Breast epithelium (tissue), 4 donors: ENCODE measurements at places on chromosomes 6 and 20.
A peak's percentile ranks its signal among the peaks of the same experiment; 100 is the strongest.

DNA sequence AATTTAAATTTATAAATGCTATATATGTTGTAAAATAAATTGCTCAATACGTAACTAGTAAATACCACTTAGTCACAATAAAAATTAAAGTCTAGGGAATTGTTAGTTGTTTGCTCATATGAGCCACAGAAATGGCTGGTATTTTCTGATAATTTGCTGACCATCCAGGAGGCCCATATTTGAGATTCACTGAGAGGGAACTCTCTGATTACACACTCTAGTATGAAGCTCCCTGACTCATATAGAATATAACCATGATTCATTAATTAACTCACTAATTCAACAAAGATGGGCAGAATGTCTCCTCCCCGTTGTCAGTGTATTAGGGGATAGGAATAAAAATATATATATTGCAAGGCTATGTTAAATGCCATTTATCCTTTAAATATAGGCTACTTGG, 46.6 kb upstream of the TMEM30A start:
- no peak for DNase-seq

- DNase-seq, result no peak
Measured at GRCh38 chr6:16711546-16712254, 49.6 kb downstream of the ATXN1 start.

DNA sequence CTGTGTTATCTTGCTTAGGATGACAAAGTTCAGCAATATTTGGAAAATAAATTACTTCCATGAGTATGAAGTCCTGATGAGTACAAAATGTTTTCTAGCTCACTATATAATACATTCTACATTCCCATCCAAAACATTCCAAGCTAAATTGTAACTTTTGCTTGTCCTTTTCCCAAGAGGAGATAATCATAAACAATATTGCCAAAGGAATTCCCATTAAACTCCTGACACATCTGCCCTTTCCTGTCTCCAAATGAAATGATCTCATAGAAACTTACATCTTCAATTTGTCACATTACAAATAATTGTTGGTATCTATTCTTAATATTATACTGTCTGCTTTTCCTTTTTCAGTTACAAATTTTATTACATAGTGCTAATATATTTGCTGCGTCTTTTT, 20.4 kb upstream of the SENP6 start:
- DNase-seq, result no peak

- no peak for DNase-seq
Measured at GRCh38 chr6:112010328-112010727, 43.6 kb upstream of the CCN6 start.

GRCh38 chr6:83633609-83634008, 75.3 kb downstream of the SNAP91 start:
- DNase-seq, result no peak

GRCh38 chr6:116371918-116372209, 1.1 kb downstream of the DSE start:
- DNase-seq, result no peak

- DNase-seq, result no peak
Measured at GRCh38 chr6:403659-404655, 12.4 kb downstream of the IRF4 start.

- no peak for DNase-seq
Measured at GRCh38 chr6:7165890-7166267, 58.1 kb downstream of the RREB1 start.

DNA sequence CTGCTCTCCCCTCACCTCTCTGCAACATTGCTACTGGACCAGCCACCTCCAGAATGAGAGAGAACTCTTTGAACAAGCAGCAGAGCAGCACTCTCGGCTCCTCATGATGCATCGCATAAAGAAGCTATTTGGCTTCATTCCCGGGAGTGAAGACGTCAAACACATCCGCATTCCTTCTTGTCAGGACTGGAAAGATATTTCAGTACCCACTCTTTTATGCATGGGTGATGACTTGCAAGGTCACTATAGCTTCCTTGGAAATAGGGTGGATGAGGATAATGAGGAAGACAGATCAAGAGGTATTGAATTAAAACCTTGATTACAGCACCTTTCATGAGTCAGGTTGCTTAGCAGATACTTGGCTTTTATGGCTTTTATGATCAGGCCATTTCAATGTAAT, 4.3 kb downstream of the CALHM4 start:
- DNase-seq, result no peak

GRCh38 chr20:39057911-39058310, 95.8 kb downstream of the DHX35 start:
- no peak for DNase-seq

DNA sequence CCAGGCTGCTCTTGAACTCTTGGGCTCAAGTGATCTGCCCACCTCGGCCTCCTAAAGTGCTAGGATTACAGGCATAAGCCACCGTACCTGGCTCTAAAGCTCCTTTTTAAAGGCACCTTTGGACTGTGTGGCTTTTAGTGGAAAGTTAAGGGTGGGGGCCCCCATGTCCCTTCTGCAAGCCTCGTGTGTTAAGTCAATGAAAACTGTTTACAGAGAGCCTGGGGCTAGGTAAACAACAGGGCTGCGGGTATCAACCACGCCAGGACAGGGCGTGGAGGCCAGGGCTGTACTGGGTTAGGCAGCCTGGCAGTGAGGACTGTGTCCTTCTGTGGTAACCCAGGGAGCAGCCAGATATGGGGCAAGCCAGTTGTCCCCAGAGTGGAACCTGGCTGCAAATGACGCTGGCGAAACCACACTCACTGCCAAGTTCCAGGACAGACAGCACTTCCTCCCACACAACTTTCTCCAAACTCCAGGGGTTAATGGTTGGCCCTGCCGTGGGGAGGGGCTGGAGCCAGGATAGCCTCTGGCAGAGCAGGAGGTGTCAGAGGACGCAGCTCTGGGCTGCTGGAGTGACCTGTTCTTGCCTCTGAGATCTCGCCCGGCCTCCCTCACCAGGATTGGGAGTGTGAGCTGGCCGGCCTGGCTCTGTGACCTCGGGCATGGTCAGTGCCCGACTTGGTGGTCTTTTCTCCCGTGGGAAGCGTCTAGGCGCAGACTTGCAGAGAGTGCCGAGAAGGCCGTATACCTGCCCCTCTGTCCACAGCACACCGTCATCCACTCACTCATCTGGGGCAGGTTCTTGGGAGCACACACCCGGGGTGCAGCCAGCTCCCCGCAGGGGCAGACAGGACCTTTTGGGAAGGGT, 3.2 kb downstream of the SLC17A9 start:
- DNase-seq, result no peak

- no peak for DNase-seq
Measured at GRCh38 chr6:17416806-17417205, 23.4 kb downstream of the CAP2 start.

DNA sequence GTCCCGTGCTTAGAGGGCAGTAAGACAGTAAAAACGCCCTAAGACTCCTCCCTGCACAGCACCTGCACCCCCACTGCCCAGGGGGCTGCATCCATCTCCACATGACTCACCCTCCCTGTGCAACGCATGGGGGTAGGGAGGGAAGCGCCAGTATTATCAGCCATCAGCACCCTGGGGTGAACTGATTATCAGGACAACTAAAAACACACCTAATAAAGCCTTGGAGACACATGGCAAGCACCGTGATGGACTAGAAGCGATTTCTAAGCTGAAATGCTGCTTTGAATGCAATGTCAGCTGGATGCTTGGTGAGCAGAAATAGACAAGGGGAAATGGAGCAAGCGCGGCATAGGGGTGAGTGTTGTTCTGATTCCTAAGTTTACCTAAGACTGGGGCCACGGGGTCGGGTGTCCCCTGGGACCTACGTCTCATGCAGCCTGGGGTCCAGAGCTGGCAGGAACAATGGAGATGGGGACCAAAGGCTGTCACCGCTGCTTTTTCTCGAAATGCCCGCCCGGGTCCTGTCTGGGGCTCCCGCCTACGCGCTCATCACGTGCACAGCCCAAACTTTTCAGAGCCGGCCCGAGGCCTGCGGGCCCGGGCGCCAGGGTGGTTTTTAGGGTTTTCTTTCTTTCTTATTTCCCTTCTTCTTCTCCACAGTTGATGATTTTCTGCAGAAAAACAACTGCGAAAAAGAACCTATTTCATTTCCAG, 702 bp upstream of the TNFAIP3 start:
- no peak for DNase-seq

DNA sequence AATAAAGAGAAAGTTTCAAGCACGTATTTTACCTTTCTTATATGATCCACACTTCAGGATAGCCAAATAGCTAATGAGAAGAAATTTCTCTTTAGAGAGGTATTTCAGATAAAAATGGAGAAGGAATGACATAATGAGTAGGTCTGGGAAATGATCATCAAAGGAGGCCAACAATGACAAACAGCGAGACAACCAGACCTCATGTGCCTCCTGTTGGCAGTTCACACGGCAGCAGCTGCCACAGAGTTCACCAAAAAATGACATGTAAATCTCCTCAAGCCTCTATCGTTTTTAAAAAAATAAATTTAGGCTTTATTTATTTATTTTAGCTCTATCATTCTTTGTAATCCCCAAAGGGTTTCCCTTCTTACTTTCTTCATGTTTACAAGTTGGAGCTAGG, 47.7 kb downstream of the SLC2A12 start:
- no peak for DNase-seq

GRCh38 chr6:73064266-73064665, 161.0 kb downstream of the KHDC1L start:
- DNase-seq, result no peak

DNA sequence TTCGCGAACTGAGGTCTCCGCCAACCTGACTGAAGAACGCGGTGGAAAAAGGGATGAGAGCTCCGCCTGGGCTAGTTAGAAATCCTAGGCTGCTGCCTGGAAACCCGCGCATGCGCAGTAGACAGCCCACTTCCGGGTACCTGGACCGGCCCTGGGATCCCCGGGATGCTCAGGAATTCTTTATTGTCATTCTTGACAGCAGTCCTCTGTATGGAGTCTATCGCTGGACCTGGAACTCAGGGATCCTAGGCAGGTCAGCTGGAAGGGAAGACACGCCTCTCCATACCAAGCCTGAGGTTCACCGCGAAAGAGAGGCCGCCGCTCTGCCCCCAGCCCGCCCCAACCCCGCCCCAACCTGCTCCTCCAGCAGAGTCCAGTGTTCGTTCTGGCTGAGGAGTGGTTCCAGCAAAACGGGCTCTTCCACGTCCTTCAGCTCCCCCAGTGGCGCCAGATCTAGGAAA, 1379.2 kb upstream of the DEFB115 start:
- peak; percentile 52 for DNase-seq

DNA sequence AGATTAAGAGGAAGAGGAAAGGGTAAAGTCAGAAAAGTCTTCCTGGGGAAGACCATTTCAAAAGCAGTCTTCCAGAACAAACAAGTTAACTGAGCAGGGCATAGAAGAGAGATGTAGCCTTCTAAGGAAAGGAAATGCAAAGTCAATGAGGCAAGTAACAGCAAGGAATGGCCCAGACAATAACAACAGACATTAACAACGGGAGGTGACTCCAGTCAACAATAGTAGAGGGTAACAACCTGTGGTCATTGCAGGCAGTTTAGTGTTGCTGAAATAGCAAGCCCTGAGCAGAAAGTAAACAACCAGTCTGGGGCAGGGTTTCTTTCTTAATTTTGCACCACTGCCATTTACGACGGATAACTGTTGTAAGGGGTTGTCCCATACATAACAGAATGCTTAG, 2.1 kb downstream of the MDN1 start:
- DNase-seq, result no peak

DNA sequence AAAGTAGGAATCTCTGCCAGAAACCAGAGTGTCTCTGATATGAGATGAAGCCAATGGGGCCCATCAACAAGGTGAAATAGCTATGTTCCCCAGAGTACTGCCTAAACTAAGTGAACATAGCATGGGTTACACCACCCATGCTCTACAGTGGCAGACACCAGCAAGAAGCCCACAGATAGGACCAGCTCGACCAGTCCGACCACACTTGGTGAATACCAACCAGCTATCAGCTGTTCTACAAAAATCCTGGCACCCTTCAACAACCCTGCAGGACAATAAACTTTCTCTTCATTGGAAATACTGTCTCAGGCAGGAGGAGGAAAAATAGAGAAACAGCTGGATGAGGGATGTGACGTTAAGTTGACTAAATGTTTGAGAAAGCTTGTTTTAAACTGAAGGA, 311.4 kb downstream of the EPM2A start:
- no peak for DNase-seq

DNA sequence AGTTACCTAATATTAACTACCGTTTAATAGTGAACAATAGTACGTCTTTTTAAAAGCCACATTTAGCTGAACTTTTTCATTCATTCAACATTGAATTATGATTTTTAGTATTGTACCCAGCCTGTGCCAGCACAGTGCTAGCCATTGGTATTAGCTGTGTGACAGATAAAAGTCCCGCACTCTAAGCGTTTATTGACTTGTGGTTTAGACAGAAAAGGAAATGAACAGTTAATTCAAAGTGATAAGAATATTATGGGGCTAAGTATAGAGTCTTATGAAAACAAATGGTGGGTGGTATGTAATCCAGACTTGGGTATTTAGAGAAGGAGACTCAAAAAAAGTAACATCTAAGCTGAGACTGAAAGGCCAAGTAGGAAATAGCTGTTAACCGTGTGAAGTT, 202.3 kb downstream of the RPS12 start:
- DNase-seq, result no peak

DNA sequence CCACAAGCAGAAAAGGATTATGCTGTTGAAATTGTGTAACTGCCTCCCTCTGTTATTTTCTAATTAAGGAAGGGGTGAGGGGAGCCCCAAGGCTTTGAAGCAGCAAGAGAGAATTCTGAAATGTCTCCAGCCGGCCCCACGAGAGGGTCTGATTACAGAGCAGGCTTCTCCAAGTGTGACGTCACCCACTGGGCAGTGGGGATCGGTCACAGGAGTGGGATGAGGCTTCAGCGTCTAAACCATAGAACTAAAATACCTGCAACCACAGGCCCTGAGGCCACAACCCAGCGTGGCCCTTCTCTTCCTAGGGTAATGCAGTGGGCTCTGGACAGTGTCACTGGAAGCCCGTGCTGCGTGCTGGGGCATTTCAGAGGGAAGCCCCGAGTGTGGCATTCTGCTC, 38.6 kb upstream of the APCDD1L start:
- DNase-seq, result peak; percentile 43
